ENCODE measurements at places on chromosomes 3 and 15.

DNA sequence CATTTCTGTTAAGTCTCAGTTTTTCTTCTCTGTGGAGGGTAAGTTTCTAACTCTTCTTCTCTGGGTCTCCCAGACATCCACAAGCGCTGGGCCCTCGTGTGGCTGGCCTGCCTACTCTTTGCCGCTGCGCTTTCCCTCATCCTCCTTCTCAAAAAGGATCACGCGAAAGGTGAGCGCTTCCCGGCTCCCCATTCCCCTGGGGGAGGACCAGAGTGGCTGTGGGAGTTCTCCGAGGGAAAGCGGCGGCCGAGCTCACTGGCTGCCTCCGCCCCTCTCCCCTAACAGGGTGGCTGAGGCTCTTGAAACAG lies 1.1 kb upstream of the CRELD1 start:
- DNase-seq = no peak

GRCh38 chr3:62027241-62027640 lies 346.1 kb downstream of the FEZF2 start:
- no peak for DNase-seq

DNA sequence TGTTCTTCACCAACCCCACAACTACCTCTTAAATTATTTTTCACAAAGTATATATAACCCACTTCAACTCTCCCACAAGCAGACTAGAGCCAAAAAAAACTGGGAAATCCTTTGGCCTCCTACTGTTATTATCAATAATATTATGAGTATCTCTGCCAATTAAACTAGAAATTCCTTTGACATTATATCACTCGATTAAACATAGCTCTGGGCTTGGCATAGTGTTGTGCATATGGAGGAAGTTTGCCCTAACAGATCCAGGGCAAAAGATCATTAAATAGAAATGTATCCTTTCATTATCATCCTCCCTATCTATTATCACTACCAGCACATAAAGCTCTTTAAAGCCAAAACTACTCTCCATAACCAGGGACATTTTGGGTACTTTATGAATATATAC lies 74.9 kb downstream of the OSBPL10 start:
- DNase-seq = no peak

DNA sequence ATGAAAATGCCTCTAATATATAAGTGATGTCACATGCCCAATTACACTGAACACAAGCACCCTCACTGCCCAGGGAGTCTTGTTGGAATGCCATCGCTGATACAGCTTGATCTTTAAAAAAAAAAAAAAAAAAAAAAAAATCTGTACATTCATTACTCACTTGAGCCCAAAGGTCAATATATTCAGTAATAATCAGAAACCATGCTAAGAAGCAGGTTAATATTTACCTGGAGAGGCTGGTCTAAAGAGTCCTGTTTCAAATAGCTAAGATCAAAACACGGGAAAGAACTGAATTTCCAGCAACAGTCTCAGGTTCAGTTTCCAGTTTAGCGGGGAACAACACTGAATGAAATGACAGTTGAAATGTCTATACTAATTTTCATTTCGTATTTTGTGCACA lies 109.9 kb downstream of the UACA start:
- no peak for DNase-seq

- no peak for DNase-seq
Observed at GRCh38 chr3:32994045-32994444, 42.6 kb downstream of the CCR4 start.

DNA sequence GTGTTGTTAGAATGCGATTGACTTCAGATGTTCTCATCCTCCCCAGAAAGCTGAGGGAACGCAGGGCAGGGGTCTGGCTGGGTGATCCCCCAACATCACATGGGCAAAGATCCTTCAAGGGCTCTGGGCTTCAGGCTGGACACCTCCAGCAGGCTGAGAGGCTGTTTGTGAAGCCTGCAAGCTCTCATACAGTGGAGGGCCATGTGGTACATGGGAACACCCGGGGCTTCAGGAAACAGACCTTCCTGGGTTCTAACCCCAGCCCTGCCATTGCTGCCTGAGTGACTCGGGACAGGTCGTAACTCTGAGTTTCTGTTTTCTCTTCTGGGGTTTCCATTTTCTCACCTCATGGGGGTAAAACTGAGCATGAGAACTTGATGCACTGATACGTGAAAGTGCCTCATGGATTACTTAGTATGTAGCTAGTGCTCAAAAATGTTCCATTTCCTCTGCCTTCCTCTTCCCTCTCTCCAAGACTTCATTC lies 81.2 kb downstream of the TLE3 start:
- no peak for DNase-seq

GRCh38 chr3:152595975-152596821 lies 238.7 kb upstream of the P2RY1 start:
- DNase-seq = peak; percentile 48

- no peak for DNase-seq
Observed at GRCh38 chr15:76258460-76258859, 52.8 kb downstream of the ETFA start.

GRCh38 chr3:196966526-196967401 lies 1.9 kb downstream of the PIGZ start:
- no peak for DNase-seq

DNA sequence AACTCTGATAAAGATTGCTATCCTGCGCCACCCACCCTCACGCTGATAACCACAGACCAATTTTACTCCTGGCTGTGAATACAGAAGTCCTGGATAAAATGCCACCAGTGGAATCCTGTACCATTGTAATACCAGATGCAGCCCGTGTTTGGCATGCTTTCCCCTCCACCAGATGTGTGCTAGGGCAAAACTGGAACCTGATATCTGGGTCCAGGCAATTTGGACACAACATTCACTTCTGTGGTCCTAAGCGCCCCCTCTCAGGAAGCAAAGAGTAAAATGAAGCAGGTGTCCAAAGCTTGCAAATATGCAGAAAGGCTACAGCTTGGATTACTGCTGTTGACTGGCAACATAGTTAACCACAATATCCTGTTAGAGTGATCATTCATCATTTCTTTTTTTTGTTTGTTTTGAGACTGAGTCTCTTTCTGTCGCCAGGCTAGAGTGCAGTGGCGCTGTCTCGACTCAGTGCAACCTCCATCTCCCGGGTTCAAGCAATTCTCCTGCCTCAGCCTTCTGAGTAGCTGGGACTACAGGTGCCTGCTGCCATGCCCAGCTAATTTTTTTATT lies 32.8 kb downstream of the LOXL1 start:
- DNase-seq = no peak

GRCh38 chr3:169966951-169967915 lies 626 bp downstream of the SEC62 start:
- DNase-seq = no peak

GRCh38 chr15:77599899-77600298 lies 32.8 kb downstream of the LINGO1 start:
- no peak for DNase-seq

- peak; percentile 93 for DNase-seq
Observed at GRCh38 chr15:44489464-44489863, 47.5 kb upstream of the EIF3J start.

DNA sequence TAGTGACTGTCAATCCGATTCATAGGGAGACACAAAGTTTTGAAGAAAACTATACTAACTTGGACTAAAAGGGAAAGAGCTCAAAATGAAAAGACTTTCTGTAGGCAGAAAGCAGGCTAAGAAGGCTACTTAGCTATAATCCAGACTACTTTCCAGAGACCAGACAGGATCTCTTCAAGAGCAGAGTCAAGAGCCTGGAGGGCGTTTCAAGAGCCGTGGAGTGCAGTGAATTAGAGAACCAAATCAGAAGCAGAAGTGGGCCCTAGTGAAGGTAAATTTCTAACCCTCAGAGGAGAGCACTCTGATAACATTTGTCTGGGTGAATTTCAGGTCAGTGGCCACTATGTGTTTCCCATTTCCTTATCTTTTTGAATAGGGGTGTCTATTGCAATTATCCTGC lies 76.4 kb downstream of the CGGBP1 start:
- no peak for DNase-seq

GRCh38 chr3:66604481-66604880 lies 103.7 kb upstream of the LRIG1 start:
- DNase-seq = no peak

- DNase-seq = no peak
Observed at GRCh38 chr3:161310649-161311423, 60.5 kb downstream of the SPTSSB start.

DNA sequence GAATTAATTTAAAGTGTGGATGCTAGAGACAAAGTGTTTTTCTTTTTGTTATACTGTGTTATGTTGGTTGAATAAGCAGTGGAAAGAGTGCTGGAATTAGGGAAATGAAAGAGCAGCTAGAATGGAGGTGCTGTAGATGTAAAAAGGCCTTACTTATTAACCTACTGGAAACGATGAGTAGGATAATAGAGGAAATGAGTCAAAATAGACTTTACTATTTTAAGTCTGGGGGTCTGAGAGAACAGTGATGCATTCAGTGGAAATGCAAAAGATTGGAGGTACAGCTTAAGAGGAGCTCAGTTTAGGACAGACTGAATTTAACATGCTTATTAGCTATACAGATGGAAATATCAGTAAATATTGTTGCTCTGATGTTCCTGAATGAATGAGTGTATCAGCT lies 674.0 kb downstream of the OTOL1 start:
- DNase-seq = peak; percentile 7

GRCh38 chr3:11363715-11364114 lies 91.5 kb downstream of the ATG7 start:
- DNase-seq = no peak

DNA sequence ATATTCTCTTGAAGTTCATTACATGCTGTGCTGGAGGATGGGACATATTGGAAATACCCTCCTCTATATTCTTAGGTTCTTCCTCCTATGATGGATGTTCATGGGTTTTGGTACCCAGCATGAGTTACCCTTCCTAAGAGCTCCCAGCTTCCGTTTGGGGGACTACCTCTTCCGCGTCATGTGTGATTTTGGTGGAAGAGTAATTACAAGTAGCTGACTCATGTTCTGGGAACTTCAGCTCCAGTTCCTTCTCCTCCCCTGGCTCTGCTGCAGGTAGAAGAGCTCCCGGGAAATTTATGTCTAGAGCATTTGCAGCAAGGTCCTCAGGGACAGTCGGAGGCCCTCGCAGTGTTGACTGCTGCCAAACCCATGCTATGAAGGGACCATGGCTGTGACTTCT lies 208.8 kb upstream of the IL12A start:
- DNase-seq = no peak

DNA sequence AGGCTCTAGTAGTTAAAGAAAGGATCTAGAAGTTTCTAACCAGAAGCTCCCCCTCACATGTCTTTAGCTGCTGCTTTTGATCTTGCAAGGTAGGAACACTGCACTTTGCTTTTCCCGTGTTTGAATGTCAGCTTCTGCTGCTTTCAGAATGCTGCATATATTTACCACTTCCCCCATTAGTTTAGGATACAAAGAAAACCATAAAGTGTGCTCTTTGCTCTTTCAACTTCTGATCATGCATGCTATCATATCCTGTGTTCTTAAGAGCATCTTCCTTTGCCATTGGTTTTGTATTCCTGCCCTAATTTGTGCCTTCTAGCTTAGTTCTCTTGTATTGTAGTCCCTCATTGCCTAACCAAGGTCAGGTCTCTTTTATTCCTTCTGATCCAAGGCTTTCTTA lies 43.3 kb downstream of the ZNF609 start:
- no peak for DNase-seq

DNA sequence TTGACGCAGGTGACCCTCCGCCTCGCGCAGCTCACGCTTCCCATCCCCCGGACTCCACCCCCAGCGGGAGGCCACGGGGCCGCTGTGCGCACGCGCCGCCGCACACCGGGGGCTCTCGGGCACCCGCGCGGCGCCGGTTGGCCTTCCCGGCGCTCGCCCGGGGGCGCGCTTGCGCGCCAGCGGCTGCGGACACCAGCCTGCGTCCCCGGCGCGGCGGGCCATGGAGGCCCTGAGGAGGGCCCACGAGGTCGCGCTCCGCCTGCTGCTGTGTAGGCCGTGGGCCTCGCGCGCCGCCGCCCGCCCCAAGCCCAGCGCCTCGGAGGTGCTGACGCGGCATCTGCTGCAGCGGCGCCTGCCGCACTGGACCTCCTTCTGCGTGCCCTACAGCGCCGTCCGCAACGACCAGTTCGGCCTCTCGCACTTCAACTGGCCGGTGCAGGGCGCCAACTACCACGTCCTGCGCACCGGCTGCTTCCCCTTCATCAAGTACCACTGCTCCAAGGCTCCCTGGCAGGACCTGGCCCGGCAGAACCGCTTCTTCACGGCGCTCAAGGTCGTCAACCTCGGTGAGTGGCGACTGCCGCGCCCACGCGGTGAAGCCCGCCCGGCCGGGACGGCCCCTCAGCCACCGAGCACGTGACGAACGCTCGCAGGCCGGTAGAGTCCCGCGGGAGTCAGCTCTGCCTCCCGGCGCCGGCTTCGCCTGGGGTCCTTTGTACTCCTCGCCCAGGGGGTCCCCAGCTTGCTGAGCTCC lies at the start of gene C15orf61:
TSS of gene C15orf61 (plus strand) at position 103 of the 754 bp plus-strand sequence. CDS start at position 221, 118 bp downstream.
- DNase-seq = no peak

GRCh38 chr15:101045835-101046691 lies 126.9 kb downstream of the LRRK1 start:
- DNase-seq = no peak

DNA sequence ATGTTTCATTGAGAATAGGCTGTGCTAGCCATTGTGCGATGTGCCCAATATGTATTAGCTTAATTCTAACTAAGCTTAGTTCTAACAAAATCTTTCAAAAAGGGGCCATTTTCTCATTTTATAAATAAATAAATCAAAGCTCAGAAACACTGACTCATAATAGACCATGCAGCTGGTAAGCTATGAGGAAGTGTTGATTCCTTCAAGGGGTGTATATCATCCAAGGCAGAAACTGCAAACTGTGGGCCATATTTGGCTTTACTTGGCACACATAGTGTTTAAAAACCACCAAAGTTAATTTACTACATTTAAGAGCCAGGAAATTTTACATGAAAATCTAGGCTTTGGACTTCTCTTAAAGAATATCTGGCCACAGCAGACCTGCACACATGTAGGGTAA lies 136.5 kb downstream of the ZNF621 start:
- no peak for DNase-seq

DNA sequence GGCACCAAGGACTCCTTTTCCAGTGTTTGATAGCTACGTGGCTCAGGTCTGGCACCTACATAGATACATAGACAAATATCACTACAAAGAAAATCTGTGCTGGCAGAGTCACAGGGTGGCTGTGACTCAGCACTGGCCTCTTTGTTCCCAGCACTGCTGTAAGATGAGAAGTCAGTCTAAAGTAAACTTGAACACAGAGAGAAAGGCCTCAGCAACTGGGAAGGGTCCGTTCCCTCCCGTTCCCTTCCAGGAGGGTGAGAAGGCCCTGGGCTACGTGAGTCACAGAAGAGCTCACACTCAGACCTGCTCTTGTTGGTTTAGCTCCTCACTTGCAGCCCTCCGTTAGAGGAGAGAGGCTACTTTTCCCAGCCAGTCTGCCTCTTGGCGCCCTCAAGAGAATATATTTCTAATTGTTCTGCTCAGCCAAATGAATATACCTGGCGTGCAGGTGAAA lies 23.1 kb downstream of the ANXA2 start:
- DNase-seq = peak; percentile 96

DNA sequence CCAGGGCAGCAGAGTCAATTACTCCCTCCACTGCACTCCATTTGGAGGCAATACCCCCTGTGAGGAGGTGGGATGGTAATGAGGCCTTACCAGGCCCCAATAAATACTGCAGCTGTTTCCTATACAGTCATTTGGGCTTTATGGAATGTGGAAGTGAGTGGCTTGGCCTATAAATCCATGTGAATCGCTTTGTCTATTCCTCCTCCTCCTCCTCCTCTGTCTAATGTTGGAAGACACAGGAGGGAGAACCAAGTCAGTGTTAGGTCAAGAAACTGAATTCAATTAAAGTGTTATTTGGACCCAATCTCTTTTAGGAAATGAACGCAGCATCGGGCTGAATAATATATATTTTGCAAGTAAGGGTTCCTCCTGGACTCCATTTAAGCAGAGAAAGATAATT lies 17.3 kb upstream of the SRGAP3 start:
- no peak for DNase-seq

All from kidney epithelial cell (primary cell).